Foreskin melanocyte (primary cell): ENCODE measurements at places on chromosomes 2 and 18.

- DNase-seq, result peak; percentile 32
Observed at GRCh38 chr2:64112016-64112415, 32.2 kb downstream of the PELI1 start.

- no peak for DNase-seq
Observed at GRCh38 chr2:157076526-157077161, 180.9 kb upstream of the GALNT5 start.

DNA sequence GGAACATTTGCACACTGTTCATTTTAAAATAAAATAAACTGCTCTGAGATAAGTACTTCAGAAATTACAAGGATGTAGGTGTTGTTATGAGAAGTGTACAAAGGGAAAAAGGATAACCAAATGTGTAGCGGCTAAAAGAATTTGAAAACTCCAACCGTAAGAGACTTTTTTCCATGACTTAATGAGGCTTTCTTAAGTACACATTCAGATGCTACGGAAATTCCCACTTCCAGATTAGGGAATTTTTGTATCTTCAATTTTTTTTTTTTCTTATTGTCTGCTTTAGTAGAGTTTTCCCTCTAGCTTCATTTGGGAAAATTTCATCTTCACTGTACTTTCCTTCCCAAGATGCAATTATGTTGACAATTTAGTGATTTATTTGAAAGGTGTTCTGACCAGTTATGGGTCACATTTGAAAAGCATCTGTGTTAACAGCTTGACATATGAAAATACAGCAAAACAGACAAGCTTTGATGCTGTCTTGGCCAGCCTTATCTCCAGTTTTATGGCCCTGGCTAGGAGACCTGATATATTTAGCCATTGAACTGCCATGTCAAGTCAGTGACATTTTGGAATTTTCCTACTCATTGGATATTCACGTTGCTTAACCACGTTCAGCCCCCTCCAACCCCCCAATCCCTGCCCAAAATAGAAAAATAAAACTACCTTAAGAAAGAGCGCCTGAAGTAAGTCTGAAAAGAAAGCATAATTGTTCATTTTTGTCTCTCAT is 105.6 kb downstream of the FEZ2 start:
- no peak for DNase-seq

- DNase-seq, result no peak
Observed at GRCh38 chr2:67918471-67918870, 144.3 kb downstream of the C1D start.

GRCh38 chr2:13533524-13533922 is 816.8 kb downstream of the TRIB2 start:
- DNase-seq, result no peak

- DNase-seq, result no peak
Observed at GRCh38 chr2:177520324-177520723, 127.8 kb downstream of the AGPS start.

DNA sequence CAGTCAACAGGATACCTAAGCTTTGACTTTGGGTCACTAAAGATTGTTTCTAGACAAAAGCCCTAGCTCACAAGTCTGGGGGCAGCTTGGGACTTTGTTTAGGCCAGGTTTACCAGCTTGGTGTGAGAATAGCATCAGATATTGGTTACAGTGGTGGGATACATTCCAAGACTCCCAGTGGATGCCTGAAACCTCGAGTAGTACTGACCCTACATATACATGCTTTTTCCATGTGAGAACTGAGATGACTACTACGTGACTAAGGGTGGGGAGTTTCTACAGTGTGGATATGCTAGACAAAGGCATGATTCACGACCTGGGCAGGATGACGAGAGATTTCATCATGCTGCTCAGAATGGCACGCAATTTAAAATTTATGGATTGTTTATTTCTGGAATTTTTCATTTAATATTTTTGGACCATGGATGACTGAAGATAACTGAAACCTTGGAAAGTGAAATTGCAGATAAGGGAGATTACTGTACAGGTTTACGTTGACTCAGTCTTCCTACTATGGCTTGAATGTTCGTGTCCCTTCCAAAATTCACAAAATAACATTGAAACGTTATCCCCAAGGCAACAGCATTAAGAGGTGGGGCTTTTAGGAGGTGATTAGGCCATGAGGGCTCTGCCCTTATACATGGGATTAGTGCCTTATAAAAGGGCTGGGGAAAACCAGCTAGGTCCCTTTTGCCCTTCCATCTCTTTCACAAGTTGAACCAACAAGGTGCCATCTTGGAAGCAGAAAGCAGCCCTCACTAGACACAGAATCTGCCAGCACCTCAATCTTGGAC is 50.2 kb upstream of the CTAGE1 start:
- DNase-seq, result peak; percentile 36

GRCh38 chr2:49719241-49719640 is 564.9 kb upstream of the FSHR start:
- DNase-seq, result no peak

GRCh38 chr2:53103679-53104078 is 663.9 kb upstream of the CHAC2 start:
- peak; percentile 7 for DNase-seq

DNA sequence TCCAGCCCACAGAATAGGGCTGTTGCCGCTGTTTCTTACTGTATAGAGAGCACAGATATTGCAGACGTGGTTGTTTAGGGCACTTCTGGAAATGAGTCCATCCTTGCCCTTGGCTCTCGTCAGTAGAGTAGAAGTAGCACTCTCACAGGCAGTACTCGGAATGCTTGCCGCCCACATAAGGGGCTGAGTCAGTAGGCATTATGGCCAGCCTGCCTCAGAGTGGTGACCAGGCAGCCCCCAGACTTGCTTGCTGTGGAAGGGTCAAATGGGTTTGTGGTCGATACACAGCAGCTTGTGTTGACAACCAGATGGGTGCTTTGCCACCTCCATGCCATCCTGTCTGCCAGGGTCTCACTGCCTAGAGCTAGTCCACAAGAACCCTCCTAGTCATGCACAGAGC is 38.7 kb downstream of the PLEKHB2 start:
- no peak for DNase-seq

- no peak for DNase-seq
Observed at GRCh38 chr18:10965119-10965518, 184.2 kb downstream of the PIEZO2 start.

DNA sequence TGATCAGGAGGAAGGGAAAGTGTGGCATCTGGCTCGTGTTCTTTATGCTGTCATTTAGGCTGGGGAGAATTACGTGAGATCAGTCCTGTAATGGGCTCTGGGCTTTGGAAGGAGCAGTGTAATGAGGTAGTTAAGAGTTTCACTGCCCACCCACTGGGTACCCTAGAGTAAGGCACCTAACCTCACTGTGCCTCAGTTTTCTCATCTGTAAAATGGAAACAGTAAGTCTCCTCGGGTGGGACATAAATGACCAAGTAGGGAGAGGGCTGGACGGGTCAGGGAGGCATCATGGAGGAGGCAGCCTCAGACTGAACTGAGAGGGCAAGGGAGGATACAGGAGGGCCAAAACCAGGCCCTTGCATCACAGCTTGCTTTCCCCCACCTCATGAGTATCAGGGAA is 97.3 kb upstream of the MCFD2 start:
- DNase-seq, result no peak

GRCh38 chr2:67159929-67160328 is 237.2 kb upstream of the ETAA1 start:
- DNase-seq, result no peak

DNA sequence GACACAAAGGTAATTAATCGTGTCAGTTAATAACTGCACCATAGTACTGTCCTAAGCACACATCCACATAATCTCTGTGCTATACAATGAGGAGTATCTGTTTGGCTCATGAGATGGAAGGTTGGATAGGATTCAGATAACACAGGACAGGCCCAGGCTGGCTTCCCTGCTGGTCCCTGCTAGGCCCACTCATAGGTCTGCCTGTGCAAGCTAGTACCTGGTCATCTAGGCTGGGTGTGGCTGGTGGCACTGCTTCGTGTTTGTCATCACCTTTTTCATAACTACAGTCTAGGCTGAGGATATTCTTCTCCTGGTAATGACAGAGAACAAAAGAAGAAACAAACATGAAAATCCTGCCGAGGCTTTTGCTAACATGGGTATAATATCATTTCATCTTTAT is 392.8 kb downstream of the TRIB2 start:
- DNase-seq, result no peak

DNA sequence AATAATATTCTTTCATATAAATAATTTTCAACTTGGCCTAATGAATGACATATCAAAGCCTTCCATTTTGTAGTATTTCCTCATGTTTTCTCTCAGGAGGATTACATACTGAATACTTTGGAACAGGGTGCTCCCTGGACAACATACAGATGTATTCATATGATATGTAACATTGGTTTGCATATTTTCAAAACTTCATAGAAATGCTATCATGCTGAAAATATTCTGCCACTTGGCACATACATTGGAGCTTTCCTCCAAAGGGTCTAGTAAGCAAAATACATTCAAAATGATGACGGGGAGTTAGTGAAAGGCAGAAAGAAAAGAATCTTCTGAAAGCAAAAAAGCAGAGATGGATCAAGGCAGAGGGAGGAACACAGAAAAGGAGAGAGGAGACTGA is 38.1 kb upstream of the RTN4 start:
- DNase-seq, result no peak

DNA sequence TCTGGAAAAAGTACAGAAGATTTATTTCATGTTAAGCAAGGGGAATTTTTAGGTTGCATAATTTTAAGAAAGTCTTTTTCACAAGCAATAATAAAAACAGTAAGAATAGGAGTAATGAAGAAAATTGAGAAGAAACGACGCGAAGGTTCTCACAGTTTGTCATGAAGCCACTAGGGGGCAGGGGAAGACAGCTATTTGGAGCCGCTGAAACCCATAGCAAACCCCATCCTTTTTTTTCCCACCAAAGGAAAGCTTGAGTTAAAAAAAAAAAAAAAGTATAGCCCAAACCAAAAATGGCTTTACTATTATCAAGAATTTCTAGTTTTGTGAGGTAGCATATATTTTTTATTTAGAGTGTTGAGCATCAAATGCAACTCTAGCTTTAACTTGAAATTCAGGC is 300.9 kb downstream of the PHLPP1 start:
- peak; percentile 36 for DNase-seq

DNA sequence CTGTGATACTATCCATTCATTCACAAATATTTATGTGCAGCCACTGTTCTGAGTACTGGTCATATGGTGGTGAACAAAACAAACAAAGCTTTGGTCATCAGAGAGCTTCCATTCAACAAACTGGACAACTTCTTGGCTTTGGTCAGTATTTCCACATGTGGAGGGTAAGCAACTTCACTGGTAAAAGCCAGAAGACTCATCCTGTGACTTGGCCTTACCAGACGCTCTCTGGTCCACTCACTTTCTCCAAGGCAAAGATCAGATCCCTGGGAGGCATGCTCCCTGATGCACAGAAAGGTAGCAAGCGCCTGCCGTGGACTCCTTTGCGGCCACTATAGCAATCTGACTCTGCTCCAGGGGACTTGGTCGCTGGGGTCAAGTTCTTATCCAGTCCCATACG is 179.5 kb downstream of the EN1 start:
- peak; percentile 15 for DNase-seq

DNA sequence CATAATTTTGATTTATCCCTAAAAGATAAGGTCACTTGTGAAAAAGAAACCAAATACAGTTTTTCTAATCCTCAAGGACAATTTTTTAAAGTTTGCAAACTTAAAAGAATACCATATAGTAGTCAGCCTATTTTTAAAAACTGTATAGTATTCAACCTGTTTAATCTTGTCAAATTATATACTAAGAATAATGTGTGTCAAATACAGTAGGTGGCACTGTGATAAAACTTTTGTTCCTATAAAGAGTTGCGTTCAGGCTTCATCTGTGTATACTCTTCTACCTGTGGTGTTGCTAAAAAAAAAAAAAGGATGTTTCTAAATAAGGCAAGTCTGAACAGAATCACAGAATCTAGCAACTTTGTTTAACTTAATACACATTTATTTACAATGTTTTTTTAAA is 68.6 kb downstream of the CCDC138 start:
- DNase-seq, result no peak

- peak; percentile 84 for DNase-seq
Observed at GRCh38 chr2:119259296-119259860, 35.7 kb downstream of the STEAP3 start.

DNA sequence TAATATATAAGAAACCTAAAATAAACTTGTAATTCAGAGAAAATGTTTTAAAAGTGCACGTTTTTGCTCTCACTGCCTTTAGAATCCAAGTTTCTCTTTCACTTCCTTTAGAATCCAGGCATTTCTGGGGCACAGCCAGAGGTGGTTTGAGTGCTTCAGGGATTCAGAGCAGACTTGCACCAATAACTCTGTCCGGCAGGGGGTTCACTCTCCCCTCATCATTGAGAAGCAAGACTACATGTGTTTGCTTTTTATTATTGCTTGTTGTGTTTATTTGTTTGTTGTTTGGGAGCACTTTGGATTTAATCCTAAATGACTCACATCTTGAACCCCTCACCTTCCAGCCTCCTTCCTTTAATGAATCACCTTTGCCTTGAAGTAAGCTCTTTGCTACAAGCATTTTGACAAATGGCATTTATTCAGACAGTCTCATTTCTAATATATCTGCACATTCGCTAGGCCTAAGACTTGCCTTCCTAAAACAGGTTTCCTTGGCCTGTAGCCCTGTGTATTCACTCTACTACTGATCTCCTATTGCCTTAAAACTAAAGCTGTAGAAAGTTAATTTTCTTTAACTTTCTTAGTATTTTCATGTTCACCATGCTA is 233.5 kb upstream of the ATP5MC3 start:
- DNase-seq, result peak; percentile 56

DNA sequence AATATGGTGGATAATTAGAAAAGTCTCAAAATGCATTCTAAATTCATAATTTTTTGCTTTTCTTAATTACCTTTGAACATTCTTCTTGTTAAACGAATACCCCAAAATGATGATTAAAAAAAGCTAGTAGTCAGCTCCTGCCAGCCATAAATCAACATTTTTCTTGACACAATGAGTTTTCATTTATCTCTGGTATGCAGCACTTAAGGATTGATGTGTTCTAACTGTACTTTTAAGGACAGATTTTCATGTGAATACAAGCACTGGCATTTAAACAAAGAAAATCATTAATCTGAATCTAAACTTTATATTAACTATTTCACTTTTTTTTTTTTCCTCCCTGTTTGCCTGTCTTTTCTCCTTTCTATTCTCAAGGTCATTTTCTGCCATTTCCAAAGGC is 976.8 kb downstream of the TMEM182 start:
- DNase-seq, result no peak

DNA sequence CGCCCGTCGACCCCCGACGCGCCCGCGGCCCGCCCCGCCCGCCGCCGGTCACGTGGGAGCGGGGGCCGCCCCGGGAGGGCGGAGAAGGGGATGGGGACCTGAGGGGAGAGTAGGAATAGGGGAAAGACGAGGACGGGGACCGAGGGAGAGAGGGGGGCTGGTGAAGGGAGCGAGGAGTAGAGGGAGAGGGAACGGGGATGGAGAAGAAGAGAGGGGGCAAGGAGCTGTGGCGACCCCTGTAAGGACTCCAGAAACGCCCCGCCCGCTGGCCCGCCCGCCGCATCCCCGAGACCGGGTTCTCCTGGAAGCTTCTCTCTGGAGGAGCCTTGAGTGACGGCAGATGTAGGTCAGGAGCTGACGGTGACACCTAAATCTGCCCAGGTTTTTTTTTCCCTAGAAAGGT is 615 bp downstream of the ADNP2 start:
- no peak for DNase-seq

DNA sequence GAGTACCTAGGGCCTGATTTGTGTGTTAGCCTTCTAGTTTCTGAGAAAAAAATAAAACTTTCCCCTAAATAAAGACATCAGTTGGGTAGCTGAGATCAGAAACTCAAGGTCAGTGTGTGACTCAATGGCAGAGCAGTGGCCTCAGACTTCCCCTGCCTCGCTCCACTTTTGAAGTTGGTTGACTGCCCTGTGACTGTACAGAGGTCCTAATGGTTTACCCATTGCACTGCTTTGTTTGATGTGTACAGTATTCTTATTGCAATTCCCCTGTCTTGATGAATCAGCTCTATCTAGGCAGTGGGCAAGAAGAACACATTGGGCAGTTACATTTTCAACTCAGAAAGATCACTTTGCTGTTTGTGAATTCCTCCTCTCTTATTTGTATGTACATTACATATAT is 315.7 kb downstream of the KCNS3 start:
- no peak for DNase-seq
